Heart left ventricle (tissue), 16 donors: ENCODE measurements at places on chromosomes 4 and X. TPM values are rescaled to one million over a fixed set of nuclear protein-coding genes. Genes with fewer than 3 reads are reported as not detected.
A peak's percentile ranks its signal among the peaks of the same experiment; 100 is the strongest.

DNA sequence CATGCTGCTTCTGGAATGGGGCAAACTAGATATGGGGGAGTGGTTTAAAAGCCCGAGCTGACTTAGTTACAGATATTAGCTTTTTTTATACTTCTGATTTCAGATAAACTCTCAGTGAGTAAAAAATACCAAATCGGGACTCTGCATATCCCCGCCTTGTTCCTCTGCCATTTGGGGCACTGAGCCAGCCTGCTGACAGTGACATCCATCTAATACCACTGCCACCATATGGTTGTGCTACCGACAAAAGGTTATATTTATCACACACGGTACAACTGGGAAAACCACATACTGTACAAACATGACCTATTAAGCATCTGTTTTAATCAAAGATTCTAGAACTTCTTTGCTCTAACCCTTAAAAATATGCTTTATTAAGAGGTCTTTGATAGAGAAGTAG, 78.7 kb downstream of the GALNT7 start:
- no peak for DNase-seq
- H3K36me3 ChIP-seq = no peaks in the 10 kb centered on the region
- no peak overlapping the region for H3K27ac ChIP-seq

GRCh38 chrX:104330966-104331365, 76.2 kb upstream of the ESX1 start:
- no peak overlapping the region for H3K27ac ChIP-seq
- DNase-seq = no peak
- no peaks in the 10 kb centered on the region for H3K4me1 ChIP-seq
- no peaks in the 10 kb centered on the region for H3K36me3 ChIP-seq
- H3K4me3 ChIP-seq = no peak overlapping the region
- no peaks in the 10 kb centered on the region for H3K27me3 ChIP-seq

DNA sequence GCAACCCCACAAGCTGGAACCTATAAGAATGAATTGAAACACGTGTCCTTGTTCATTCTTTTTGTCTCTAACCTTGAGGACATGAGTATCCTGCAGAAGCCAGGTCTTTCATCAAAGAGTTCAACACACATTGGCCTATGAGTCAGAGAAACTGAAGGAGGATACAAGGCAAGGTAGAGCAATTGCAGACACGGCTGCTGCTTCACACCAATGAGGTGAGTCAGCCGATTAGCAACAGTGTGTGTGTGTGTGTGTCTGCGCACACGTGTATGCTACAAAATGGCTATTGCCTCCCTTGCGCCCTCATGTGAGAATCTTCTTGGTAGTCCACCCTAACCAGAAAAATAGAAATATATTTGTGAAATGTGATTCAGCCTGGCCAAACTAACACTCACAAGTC, 1477.7 kb upstream of the IGFBP7 start:
- no peak overlapping the region for H3K27ac ChIP-seq
- no peaks in the 10 kb centered on the region for H3K4me1 ChIP-seq
- DNase-seq = no peak
- H3K4me3 ChIP-seq = no peak overlapping the region

DNA sequence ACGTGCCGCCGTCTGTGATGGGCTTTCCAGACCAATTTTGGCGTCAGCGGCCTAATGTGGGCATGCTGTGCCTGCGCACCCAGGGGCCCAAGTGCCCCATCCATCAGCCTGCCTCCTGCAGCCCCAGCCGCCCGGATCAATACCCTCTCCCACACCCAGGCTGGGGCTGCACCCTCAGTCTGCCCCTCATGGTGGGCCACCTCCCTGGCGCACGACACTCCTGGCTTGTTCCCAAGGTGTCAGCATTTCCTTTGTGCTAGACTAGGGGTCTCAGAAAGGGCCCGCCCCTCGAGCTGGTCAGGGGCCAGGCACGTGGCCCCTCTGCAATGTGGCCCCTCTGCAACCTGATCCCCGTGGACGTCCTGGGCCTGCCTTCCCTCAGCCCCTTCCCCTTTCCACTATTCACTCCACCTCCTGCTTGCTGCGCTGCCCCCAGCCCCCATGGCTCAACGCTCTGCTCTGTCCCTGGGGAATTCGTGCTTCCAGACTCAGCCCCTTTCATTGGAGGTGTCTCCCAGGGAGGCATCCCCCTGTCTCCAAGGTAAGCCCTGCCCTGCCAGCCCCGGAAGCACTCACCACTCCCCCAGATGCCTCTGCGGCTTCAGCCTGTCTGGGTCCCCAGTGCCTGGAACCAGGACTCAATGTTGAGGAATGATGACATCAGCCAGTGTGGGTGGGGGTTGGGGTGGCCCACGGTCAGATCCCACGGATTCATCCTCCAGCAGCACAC, 130.8 kb downstream of the HMX1 start:
- no peaks in the 10 kb centered on the region for H3K4me1 ChIP-seq
- H3K36me3 ChIP-seq = no peaks in the 10 kb centered on the region
- no peak for DNase-seq
- no peak overlapping the region for H3K27ac ChIP-seq
- no peak overlapping the region for H3K4me3 ChIP-seq
- H3K27me3 ChIP-seq = peaks cover 17% of the 10 kb centered on the region

DNA sequence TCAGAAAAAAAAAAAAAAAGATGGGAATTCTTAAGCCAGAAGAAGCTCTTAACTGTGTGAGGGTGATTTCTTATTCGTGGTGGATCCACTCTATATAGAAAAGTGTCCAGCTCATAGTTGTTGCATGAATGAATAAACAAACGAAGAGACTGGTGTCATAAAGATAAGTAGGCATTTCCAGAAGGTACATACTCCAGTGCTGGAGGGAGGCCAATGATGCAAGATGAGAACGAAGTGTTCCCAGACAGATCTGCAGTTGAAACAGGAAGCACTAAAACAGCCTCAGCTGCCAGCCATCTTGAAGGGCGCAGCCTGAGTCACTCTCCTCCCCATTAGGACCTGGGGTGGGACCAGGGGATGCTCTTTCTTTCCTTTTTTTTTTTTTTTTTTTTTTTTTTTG, 47.4 kb upstream of the HOPX start:
- no peak overlapping the region for H3K4me3 ChIP-seq
- H3K4me1 ChIP-seq = no peaks in the 10 kb centered on the region
- no peak overlapping the region for H3K27ac ChIP-seq
- no peaks in the 10 kb centered on the region for H3K27me3 ChIP-seq
- H3K36me3 ChIP-seq = no peaks in the 10 kb centered on the region

DNA sequence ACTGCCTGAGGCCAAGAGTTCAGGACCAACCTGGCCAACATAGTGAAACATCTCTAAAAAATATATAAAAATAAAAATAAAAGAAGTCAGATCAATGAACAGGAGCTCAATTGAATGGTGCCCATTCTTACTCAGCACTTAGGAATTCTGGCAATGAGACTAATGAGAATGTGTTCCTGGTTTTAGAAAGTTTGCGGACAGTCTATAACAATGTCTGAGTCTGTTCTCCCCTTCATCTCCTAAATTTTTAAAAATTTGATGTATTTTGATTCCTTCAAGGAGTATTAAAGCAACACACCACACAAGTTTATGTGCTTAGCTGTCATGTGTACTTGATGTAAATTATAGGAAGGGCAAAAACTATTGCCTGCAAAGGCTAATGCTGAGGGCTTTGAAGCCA, 30.6 kb upstream of the KCNIP4 start:
- no peak for DNase-seq
- no peak overlapping the region for H3K27ac ChIP-seq
- H3K36me3 ChIP-seq = no peaks in the 10 kb centered on the region
- no peaks in the 10 kb centered on the region for H3K4me1 ChIP-seq
- H3K27me3 ChIP-seq = no peaks in the 10 kb centered on the region

- DNase-seq = no peak
- no peaks in the 10 kb centered on the region for H3K27me3 ChIP-seq
- H3K4me3 ChIP-seq = no peak overlapping the region
- H3K4me1 ChIP-seq = no peaks in the 10 kb centered on the region
These were observed 152.7 kb downstream of the APBB2 start for GRCh38 chr4:41061482-41062185.

DNA sequence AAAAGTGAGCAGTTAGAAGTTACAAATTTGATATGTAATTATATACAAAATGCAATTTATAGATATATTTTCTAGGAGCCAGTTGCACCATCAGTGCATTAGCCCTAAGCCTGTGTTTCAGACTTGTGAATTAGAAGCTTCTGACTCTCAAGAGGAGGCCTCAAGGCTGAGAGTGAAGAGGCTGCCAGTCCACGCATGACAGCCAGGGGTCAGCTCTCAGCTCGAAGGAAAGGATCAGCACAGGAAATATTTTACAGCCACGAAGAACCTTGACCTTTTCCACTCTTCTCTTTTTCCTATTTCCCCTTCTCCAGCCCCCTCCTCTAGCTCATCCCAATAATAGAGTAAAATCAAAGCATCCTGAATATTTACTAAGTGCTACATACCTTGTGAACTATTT, 642.4 kb downstream of the TRIML1 start:
- H3K4me3 ChIP-seq = no peak overlapping the region
- no peak for DNase-seq
- H3K36me3 ChIP-seq = no peaks in the 10 kb centered on the region
- H3K27ac ChIP-seq = no peak overlapping the region
- no peaks in the 10 kb centered on the region for H3K27me3 ChIP-seq

DNA sequence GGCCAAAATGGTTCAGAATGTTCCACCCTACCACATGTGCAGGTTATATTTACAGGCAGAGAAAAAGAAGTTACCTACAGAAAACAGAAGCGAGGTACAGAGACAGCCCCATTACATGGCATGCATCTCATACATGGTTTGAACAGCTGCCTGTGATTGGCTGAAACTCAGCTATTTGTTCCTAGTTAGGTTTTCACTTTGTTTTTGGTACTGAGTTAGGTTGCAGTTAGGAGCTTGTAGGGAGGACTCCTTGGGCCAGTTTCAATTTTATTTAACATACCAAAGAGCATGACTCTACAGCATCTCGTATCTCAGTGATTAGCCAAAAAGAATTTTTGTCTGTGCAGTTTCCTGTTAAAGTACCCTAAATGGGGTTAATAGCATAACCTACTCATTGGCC, 392.0 kb downstream of the MAPK10 start:
- H3K4me1 ChIP-seq = no peaks in the 10 kb centered on the region
- H3K4me3 ChIP-seq = no peak overlapping the region
- DNase-seq = no peak
- no peaks in the 10 kb centered on the region for H3K36me3 ChIP-seq

DNA sequence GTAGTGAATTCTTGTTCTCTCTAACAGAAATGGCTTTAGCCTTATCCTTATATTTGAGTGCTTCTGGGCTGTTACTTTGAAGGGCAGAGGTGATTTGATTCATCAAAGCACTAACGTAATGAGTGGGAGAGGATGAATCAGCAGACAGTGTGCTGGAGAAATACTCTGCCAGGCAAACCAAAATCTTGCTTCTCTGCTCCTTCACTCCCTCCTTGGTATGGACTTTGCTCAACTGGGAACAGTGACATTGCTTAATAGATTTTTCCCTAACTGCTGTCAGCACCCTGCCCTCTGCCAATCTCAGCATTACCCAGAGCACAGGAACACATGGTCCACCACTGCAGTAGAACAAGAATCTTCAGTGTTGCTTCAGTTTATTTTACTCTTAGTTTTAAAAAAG, 56.0 kb downstream of the PDLIM5 start:
- no peaks in the 10 kb centered on the region for H3K36me3 ChIP-seq
- H3K4me3 ChIP-seq = no peak overlapping the region
- peak overlapping the region; percentile 50 for H3K27ac ChIP-seq
- H3K4me1 ChIP-seq = peaks cover 77% of the 10 kb centered on the region

GRCh38 chrX:109344101-109344500, 137.8 kb downstream of the GUCY2F start:
- H3K27ac ChIP-seq = no peak overlapping the region
- no peaks in the 10 kb centered on the region for H3K4me1 ChIP-seq
- H3K27me3 ChIP-seq = no peaks in the 10 kb centered on the region
- H3K4me3 ChIP-seq = no peak overlapping the region

DNA sequence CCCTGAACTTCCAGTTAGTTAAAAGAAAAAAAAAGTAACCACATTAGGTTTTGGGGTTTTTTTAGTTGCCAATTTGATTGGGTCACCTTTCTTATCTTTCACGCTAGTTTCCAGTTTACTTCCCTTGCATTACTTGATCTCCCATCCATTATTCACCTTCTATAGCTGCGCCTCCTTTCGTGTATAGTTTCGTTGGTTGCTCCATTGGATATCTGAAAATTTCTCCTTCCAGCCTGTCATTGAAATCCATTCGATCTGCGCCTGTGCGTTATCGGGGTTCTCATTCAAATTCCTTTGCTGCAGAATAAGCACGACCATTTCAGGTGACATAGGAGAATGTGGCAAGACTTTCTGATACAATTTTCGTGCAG, 764 bp downstream of the TRAPPC11 start:
- no peak for DNase-seq
- peak overlapping the region; percentile 88 for H3K27ac ChIP-seq
- H3K4me3 ChIP-seq = peak overlapping the region; percentile 78
- no peaks in the 10 kb centered on the region for H3K27me3 ChIP-seq

DNA sequence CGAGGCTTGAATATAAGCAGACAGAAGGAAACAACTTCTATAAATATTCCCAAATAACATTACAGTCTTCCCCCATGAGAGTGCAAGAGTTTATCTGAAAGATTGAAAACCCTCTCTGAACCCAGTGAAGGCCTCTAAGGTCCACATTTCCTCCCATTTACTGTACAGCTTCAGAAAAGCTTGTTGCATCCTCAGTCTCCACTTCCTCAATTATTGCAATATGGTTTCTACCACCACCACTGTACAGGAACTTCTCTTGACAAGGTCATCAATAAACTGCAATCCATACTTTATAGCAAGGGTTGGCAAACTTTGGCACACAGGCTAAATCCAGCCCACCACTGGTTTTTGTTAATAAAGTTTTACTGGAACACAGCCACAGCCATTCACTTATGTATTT, 239.0 kb downstream of the THOC2 start:
- no peaks in the 10 kb centered on the region for H3K4me1 ChIP-seq
- no peaks in the 10 kb centered on the region for H3K27me3 ChIP-seq
- no peak overlapping the region for H3K4me3 ChIP-seq
- no peak for DNase-seq
- no peak overlapping the region for H3K27ac ChIP-seq

- no peaks in the 10 kb centered on the region for H3K27me3 ChIP-seq
- no peak overlapping the region for H3K4me3 ChIP-seq
- no peaks in the 10 kb centered on the region for H3K4me1 ChIP-seq
- no peaks in the 10 kb centered on the region for H3K36me3 ChIP-seq
- no peak for DNase-seq
These were observed 535.3 kb upstream of the RPS6KA3 start for GRCh38 chrX:20802036-20802435.

DNA sequence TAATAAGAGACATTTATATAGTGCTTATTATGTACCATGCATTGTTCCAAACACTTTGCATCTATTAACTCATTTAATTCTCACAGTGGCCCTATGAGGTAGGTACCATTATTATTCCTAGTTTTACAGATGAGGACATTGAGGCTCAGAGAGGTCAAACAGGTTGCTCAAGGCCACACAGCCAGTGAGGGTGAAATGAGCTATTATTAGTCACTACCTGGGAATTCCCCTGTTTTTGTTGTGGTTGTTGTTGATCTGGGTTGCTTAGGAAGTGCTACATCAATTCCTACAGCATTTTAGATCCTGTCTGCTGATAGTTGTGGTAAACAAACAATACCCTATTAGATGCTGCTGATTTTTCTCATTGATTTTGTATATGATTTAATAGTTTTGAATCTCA, 41.2 kb downstream of the APLN start:
- DNase-seq = no peak
- H3K36me3 ChIP-seq = no peaks in the 10 kb centered on the region
- no peaks in the 10 kb centered on the region for H3K27me3 ChIP-seq

Gene SRPK3
- 40.9 TPM for total RNA-seq

Gene RASL11B
- 16.1 TPM for total RNA-seq

Gene ADRA2C
- total RNA-seq = 6.6 TPM

Gene SPP1
- 9.8 TPM for total RNA-seq

Gene STBD1
- total RNA-seq = 32.5 TPM

Gene APELA
- total RNA-seq = not detected

Gene NLGN3
- total RNA-seq = 0.49 TPM

Gene PITX2
- 0.25 TPM for total RNA-seq

Gene NDUFB11
- 217 TPM for total RNA-seq

Gene SMARCA1
- total RNA-seq = 31.1 TPM
